ENCODE measurements at places on chromosomes 1 and 21. TPM values are rescaled to one million over a fixed set of nuclear protein-coding genes. Genes with fewer than 3 reads are reported as not detected.

Gene STUM
- not detected for total RNA-seq

Gene CLCA4
- total RNA-seq = not detected

Gene PTTG1IP
- 423 TPM for total RNA-seq

Gene SLFNL1
- total RNA-seq = not detected

Gene MFAP2
- total RNA-seq = not detected

Gene FCRLA
- not detected for total RNA-seq

Gene PODN
- not detected for total RNA-seq

GRCh38 chr1:98196012-98196411 lies 275.2 kb upstream of the DPYD start:
- no peak for DNase-seq

- peak; percentile 84 for DNase-seq
These were observed 82.8 kb downstream of the DMRTB1 start for GRCh38 chr1:53541761-53542550.

- no peak for DNase-seq
These were observed 32.1 kb upstream of the OPRD1 start for GRCh38 chr1:28779751-28780408.

DNA sequence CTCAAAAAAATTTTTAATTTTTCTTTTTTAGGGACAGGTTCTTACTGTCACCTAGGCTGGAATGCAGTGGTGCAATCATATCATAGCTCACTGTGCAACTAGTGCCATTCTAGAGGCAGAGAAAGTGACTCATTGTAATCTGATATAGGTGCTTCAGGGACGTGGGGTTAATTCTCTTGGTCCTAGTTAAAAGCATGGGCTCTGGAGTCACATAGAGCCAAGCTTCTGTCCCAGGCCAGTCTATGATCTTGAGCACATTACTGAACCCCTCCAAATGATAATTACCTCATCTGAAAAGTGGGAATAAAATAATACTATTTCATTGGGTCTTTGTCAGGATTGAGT lies 1.1 kb upstream of the ADIPOR1 start:
- peak; percentile 45 for DNase-seq

DNA sequence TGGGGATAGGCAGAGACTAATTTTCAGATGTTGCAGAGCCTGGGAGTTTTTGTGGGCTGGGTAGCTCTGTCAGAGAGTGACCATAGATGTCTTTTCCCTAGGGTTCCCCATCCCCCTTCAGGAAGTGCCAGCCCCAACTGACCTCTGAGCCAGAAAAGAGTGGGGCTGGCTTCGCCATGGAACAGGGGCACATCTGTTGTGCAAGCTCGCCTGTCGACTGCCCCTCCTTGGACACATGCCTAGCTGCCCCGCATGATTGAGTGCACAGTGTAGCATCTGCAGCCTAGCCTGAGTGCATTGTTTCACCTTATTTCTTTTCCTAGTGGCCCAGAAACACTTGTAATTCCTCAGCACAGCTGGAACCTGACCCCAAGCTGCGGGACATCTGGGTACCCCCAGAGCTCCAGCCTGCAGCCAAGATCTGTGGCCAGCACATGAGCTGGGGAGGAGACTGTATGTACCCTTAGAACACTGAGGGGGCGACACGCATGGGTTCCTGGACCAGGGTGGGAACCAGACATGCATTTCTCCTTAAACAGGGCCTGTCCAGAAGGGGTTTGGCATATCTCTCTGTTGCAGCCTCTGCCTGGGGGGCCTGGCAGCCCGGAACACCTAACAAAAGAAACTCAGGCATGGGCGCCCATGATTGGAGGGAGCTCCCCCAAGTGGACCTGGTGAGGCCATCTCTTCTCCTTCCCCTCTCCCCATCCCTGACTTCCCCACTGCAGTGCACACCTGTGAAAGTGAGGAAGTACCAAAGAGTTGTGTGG lies 55.2 kb downstream of the SYT14 start:
- no peak for DNase-seq

DNA sequence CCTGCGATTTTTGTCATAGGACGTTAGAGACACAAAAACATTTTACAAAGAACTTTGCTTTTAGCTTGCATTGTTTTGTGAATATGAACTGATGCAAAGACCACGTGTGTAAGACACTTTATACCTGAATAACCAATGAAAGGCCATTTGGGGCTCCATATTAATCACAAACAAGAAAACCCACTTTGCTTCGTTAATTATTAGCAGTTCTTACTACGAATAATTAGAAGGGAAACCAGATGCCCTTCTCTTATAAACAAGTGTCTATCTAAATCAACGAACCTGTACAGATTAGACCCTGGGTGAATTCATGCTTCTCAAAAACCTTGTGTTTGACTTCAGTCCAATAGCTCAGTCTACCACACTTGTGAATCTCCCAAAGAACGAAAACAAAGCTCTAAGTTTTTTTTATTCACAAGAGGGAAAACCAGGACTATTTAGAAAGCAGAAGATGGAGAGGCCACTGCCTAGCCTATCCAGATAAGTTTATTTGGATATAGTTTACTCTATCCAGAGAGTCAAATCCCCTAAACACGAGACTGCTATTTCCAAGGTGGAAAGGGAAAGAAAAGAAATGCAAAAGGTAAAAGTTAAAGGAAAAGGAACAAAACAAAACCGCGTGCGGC lies 897 bp downstream of the CYYR1 start:
- DNase-seq = no peak

DNA sequence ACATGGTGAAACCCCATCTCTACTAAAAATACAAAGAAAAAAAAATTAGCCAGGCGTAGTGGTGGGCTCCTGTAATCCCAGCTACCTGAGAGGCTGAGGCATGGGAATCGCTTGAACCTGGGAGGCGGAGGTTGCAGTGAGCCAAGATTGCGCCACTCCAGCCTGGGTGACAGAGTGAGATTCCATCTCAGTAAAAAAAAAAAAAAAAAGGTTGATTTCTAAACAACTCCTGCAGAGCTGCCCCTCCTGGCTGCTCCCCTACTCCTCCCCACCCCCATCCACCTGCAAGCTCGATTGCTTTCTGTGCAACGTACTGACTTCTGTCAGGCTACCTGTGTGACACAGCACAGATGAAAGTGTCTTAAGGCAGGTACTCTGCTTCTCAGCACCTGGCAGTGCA lies 13.3 kb downstream of the ETV3L start:
- no peak for DNase-seq

DNA sequence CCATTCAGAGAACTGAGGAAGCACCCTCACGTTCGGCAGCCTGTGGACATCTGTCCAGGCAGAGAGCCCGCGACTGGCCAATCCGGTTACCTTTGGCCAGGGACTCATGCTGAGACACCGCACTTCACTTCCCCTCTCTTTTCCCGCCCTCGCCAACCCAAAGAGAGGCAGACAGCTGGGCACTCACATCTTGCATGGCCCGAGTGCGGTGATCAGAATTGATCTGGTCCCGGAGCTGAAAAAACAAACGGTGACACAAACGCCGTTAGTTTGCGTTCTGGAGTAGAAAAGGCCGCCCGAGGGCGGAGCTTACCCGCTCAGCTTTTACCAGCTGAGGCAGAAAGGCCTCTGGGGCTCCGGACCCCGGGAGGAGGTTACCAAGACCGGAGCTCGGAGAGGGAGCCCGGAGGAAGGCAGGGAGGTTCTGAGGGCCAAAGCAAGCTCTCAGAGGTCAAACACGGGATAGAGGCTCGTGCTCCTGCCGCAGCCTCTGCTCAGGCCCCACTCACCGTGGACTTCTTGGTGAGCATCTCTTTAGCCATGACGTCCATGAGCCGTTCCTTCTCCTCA lies 376 bp downstream of the SF3A3 start:
- peak; percentile 34 for DNase-seq

DNA sequence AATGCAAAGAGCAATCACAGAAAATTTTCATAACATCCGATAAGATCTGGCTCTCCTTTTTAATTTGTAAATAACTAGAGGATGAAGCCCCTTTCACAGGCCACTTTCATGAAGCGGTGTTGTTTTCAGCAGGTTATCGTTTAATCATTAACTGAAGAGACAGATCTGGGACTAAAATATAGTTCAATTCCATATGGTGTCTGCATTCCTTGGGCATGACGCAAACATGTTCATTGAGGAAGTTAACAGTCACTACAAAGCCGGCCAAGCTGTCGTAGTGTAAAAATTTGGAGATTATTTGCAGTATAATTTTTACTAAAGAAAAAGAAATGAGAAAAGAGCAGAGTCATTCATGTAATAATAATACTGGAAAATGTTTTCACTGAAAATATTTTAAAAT lies 565.2 kb upstream of the ADAMTS5 start:
- peak; percentile 26 for DNase-seq

GRCh38 chr1:44678626-44679025 lies 4.1 kb downstream of the ARMH1 start:
- no peak for DNase-seq

DNA sequence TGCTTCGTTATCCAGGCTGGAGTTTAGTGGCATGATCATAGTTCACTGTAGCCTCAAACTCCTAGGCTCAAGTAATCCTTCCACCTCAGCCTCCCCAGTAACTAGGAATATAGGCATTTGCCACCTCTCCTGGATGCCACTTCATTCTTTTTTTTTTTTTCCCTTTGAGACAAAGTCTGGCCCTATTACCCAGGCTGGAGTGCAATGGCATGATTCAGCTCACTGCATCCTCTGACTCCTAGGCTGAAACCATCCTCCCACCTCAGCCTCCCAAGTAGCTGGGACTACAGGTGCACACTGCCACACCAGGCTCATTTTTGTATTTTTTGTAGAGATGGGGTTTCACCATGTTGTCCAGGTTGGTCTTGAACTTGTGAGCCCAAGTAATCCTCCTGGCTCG lies 19.3 kb downstream of the OSBPL9 start:
- DNase-seq = no peak

DNA sequence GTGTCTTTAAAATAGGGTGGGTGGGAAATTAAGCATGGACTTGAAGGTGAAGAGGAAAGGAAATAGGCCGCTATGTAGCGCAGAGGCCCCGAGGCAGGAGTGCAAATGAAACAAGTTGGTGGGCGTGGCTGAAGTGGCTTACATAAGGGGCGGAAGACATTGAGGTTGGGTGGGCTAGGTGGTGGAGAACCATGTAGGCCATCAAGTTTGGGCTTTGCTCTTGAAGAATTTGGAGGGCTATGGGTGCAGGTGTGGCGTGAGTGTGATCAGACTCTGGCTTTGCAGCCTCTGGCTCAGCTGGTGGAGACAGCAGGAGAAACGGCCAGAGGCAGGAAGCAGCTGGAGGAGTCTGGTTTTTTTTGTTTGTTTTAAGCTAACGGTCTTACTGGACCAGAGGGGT lies 6.7 kb downstream of the SLFNL1 start:
- DNase-seq = no peak

- no peak for DNase-seq
These were observed 396.4 kb upstream of the VAMP3 start for GRCh38 chr1:7374563-7375160.

DNA sequence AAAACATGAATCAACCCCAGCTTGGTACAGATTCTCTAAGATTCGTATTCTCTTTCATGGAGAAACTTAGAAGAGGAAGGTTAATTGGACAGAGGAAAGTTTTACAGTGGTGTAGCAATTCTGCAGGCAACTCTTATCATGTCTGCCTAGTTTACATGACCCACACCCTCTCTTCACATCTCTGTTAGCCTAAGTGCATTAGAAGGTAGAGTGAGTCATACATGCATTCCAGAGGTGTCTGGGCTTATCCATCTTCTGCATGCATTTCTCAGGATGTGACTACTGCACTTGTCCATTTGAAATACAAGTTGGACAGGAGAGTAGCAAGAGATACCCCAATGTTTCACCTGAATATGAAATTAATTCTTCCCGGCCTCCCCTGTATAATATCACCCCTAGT lies 578.4 kb upstream of the NCAM2 start:
- DNase-seq = no peak
